Large intestine (tissue), 12 donors: ENCODE measurements at places on chromosomes 16 and 17.

- no peak for DNase-seq
Measured at GRCh38 chr16:87984632-87985267, 33.5 kb downstream of the BANP start.

DNA sequence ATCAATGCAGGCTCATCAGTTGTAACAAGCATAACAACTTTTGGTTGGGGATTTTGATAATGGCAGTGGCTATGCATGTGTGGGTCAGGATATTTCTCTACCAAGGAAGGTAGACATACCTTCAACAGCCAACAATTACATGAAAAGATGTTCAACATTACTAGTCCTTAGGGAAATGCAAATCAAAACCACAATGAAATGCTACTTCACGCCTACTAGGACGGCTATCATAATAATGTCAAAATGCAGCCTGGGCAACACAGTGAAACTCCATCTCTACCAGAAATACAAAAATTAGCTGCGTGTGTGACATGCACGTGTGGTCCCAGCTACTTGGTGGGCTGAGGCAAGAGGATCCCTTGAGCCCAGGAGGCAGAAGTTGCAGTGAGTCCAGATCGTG, 7.3 kb upstream of the SLC5A10 start:
- DNase-seq: no peak

DNA sequence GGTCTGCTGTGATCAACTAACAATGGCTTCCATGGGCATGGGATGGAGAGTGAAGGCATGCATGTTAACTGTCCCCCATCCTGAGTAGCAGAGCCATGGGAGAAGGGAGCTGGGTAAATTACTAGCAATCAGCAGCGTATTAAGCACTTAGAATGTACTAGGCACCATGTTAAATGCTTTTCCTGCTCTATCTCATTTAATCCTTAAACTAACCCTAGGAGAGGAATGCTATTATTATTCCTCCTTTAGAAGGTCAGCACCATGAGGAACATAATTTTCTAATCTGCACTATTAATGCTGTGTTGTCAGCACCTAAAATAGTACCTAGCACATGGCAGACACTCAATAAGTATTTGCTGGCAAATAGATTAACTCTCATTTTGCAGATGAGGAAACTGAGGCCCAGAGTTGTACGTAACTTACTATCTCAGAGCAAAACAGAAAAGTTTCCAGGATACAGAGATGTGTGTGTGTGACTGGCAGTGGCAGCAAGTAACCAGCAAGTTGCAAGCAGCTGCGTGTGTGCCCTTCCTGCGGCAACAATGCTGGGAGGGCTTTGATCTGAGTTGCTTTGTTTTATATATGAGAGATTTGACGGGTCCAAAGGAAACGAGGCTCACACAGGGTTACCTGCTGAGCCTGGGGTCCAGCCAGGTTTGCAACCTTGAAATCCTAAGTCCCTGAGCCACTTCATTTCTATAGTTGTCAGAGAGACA, 6.5 kb upstream of the KLHL36 start:
- no peak for DNase-seq

GRCh38 chr16:49477250-49477895, 103.8 kb downstream of the C16orf78 start:
- no peak for DNase-seq

DNA sequence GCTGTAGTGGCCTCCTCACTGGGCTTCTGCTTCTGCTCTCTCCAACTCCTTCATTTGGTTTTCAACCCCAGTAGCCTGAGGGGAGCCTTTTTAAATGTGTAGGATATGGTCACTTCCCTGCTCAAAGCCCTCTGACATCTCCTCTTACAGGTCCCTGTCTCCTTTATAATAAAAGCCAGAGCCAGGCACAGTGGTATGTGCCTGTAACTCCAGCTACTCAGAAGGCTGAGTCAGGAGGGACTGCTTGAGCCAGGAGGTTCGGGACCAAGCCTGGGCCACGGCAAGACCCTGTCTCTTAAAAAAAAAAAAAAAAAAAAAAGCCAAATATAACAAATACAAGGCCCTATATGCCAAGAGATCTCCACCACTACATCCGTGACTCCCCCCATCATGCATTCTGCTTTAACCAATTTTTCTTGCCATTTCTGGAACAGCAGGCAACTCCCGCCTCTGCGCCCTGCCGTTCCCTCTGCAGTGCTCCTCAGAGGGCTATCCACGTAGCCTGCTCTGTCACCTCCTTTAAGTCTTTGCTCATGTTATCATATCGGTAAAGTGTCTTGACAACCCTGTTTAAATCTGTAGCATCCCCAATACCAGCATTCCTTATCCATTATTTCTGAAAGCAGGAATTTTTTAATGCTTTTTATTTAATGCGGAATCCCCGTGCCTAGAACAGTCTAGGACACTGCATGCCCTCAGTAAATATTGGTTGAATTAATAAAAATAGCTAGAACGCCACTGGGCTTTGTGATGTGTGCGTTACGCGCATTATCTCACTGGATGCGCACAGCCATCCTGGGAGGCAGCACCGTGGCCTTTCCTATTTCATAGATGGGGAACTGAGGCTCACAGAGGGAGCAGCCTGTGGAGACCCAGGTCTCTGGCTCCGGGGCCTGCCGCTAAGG, 9.5 kb downstream of the ZNF771 start:
- DNase-seq: no peak
